ACHN (cell line): ENCODE measurements at places on chromosomes 12 and 14.

- no peak for DNase-seq
Observed at GRCh38 chr14:98926801-98927200, 345.2 kb downstream of the BCL11B start.

GRCh38 chr14:91252871-91253794 is 8.6 kb upstream of the GPR68 start:
- no peak for DNase-seq

DNA sequence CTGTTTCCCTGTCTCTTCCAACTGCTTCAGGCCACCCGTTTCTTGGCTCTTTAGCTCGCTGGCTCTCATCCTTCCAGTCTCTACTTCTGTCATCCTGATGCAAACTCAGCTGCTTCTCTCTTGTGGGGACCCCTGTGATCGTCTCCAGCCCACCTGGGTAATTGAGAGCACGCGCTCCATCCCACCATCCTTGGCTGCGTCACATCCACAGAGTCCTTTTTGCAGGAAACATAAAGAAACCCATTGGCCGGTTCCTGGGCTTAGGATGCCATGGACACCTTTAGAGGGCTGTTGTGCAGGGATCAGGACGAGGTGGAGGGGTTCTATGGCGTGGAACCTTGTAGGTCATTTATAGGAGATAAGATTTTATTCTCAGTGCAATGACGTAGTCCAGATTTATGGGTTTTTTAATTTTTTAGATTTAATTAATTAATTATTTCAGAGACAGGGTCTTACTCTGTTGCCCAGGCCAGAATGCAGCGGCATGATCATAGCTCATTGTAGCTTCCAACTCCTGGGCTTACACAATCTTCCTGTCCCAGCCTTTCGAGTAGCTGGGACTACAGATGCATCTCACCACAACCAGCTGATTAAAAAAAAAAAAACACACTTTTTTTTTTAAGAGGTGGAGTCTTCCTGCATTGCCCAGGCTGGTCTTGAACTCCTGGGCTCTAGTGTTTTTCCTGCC is 82.6 kb downstream of the CCDC92 start:
- DNase-seq = no peak

GRCh38 chr12:80445083-80445793 is 1.2 kb downstream of the PTPRQ start:
- no peak for DNase-seq

DNA sequence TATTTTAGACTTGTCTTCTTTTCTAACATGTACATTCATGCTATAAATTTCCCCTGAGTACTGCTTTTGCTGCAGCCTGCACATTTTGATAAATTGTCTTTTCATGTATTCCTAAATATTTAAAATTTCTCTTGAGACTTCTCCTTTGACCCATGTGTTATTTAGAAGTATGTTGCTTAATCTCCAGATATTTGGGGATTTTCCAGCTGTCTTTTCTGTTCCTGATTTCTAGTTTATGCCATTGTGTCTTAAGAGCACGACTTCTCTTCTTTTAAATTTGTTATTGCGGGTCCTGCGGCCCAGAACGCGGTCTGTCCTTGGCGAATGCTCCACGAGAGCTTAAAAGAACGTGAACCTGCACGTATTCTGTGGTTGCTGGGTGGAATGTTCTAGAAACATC is 136.4 kb downstream of the KIF26A start:
- no peak for DNase-seq

GRCh38 chr12:95674631-95675030 is 115.9 kb downstream of the NTN4 start:
- no peak for DNase-seq

DNA sequence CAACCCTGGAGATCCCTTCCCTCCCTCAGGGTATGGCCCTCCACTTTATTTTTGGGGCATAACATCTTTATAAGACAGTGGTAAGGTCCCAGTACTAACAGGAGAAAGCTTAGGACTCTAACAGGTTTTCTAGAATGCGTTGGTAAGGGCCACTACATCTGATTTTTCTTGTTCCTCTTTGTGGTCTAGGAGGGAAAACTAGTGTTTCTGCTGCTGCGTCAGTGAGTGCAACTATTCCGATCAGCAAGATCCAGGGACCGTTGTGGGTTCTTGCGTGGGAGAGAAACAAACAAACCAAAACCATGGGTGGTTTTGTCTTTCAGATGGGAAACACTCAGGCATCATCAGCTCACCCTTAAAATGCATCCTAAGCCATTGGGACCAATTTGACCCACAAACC is 123.6 kb upstream of the SLC16A7 start:
- no peak for DNase-seq

DNA sequence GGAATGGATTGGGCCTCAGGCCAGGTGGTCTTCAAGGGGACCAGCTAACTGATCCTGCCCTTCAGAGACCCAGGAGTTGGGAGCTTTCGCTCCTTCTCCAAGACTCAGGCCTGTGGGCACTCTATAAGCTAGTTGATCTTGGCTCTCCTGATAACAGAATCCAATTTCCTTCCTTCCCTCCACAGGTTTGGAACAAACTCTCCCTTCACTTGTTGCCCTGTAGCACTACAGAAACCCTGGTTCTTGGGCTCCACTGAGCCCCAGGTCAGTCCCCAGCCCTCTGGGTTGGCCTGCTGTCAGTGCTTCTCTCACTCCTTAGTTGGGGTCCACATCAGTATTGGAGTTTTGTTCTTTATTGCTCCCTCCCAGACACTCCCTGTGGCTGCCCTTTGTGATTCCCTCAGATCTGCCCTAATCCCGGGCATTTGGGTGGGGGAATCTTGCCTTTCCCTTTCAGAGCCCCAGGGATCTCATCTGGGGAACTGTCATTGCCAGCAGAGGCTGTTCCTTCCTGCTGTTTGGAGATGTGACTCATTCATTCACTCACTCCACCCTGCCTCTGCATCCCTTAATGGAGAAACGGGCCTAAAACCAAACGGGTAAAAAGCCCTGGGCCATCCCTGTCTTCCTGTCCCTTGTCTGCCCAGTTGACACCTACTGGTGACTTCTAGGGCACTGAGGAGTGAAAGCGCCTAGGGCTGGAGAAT is 4.4 kb upstream of the GPD1 start:
- DNase-seq = no peak

GRCh38 chr14:77051116-77051515 is 22.6 kb upstream of the IRF2BPL start:
- DNase-seq = no peak

DNA sequence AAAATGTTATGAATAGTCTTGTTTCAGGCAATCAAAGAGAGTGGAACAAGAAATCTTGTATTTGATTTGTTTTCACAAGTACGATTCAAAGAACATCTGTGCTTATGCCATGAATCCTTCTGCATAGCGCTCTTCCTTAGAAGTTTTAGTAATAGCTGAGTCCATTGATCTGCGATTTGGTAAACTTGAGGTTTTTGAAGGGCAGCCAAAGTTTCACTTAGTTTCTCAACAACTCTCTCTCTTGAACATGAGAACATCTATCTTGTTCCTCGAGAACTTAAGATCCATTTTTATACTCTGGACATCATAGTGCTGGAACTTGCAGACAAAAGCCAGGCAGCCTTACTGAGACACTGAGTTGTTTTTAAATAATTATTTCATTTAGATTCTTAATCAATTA is 96.2 kb upstream of the USP15 start:
- DNase-seq = no peak

DNA sequence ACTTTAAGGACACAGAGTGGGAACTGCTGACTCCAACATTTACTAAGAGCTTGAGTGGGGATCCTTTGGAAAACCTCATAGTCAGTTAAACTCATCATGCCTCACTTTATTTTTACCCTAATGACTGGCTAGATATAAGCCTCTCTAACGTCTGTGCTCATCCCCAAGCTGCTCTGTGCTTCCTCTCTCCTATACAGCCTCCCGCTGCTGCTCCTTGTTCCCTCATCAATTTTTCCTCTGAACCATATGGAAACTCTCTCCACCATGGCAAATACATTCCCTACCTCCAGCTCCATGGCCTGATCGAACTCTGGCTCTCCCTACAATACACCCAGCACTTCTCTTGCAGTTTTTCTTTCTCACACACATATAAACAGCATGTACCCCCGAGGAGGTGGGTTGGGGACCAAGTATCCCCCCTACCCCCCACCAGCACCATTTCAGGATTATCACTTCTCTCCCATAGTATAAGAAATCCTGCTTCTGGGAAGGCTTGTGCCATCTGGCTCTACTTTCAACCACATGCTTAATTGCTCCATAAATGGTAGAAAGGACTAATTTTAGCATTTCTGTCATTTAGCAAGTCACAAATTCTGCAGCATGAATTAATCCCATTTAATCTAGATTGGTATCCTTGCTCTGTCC is 39.2 kb upstream of the DYRK2 start:
- DNase-seq = no peak

GRCh38 chr14:95055318-95055717 is 102.0 kb downstream of the DICER1 start:
- DNase-seq = no peak

DNA sequence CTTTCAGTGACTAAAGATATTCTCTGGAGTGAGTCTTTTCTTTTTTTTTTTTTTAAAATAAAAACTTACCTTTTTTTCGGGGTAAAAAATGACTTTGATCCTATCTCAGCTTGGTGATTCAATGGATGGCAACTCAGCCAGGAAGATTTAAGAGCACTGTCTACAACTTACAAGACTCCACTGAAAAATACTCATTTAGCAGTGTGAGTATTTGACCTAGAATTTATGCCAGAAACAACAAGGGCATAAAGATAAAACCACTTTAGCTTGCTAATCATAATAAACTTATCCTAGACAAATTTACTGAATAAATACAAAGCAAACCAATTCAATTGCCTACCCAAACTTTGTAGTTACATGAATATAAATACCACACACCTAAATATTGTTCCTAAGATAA is 446.6 kb downstream of the RPS29 start:
- DNase-seq = no peak

GRCh38 chr14:38083039-38083438 is 124.7 kb upstream of the SSTR1 start:
- no peak for DNase-seq

GRCh38 chr12:92437452-92437851 is 265.3 kb upstream of the PLEKHG7 start:
- no peak for DNase-seq

- DNase-seq = peak; percentile 55
Observed at GRCh38 chr14:23294734-23295561, 7.7 kb downstream of the PPP1R3E start.

GRCh38 chr12:66000958-66001357 is 129.6 kb downstream of the LLPH start:
- no peak for DNase-seq

DNA sequence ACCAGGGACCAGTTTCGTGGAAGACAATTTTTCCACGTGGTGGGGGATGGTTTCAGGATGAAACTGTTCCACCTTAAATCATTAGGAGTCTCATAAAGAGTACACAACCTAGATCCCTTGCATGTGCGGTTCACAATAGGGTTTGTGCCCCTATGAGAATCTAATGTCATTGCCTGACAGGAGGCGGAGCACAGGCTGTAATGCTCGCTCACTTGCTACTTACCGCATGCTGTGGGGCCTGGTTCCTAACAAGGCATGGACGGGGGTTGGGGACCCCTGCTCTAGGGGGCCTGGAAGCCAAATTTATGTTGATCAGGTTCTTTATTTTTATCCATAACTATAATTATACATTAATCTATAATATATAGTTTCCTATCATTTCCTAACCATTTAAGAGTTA is 315.3 kb downstream of the MED13L start:
- no peak for DNase-seq

GRCh38 chr12:77060136-77060882 is 5.1 kb downstream of the E2F7 start:
- DNase-seq = no peak

GRCh38 chr14:59919570-59920377 is at the start of gene LRRC9:
TSS of gene LRRC9 (plus strand) at chr14:59920144.
- no peak for DNase-seq

DNA sequence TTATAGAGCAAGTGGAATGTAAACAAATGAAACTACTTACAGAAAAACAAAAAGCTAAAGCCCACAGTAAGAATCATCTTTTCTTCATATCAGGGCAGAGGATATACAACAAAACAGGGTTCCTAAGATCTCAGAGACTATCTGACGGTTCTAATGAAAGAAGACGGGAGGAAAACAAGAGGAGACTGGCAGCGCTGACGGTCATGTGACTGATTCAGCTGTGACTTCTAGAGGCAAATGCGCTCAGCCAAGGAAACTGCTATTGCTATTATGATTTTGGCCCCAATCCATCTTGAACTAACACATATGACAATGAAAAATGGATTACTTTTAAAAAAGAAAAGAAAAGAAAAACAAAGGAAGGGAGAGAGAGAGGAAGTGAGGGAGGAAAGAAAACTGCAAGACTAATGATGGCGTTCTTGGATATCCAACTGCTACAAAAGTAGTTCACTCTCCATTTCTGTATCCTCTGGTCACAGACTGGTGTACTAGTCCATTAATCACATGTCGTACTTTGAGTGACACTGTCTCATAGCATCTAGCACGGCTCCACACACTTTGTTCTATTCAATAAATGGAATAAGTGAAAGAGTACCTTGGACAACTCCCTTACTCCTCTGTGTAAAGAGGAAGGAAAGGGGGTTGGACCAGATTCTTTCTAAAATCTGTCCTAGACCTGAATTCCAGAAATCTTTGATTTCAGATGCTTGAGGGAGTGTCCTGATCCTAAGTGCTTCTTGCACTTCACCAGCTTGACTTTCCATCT is 119.3 kb downstream of the DAD1 start:
- no peak for DNase-seq

DNA sequence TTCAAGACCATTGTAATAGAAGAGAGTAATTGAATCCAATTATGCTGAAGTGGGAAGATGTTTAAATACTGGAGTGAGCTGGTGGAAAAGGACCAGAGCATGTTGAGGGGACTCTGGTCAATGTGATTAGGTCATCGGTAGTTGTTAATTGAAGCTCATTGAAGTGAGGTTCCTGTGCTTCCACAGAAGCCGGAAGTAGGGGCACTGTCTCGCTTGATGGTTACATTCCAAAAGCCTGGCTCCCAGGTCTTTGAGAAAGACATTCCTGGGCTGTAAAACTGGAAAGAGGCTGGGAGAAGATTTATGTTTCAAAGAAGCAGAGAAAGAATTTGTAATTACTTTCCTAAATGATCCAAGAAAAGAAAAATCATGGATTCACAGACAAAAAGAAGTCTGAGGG is 12.3 kb upstream of the CLECL1 start:
- no peak for DNase-seq

DNA sequence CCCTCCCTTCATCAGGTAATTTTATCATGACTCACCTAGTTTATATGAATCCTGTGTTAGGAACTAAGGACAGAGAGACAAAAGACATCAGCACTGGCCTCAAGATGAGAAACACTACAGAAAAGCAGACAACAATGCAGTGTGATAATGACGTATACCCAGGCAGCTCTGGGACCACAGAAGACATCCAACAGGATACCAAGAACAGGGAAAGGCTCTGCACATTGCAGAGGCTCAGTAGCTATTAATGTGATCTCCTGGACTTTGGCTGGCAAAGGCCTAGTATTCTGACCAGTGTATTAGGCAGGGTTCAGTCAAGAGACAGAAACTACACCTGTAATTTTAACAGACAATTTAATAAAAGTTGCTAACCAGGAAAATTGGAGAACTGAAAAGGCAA is 39.7 kb downstream of the CDK17 start:
- DNase-seq = no peak

DNA sequence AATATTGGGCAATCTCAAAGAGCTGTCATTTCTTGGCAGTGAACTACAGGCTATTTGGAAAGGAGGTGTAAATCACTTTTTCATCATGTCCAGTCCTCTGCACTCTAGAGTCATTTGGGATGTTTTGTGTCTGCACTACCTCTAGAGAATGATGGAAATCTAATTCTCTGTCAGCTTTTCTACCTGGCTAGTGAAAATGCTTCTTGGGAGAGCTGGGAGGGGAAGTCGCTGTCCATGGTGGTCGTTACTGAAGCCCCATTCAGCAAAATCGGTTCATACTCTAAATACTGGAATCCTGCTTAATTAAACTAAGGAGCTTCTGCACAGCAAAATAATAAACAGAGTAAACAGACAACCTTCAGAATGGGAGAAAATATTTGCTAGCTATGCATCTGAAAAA is 251.8 kb downstream of the APAF1 start:
- DNase-seq = peak; percentile 13
